Activated naive CD8-positive, alpha-beta T cell treated with anti-CD3 and anti-CD28 coated beads for 36 hours (primary cell): ENCODE measurements at places on chromosomes 2 and 18.

DNA sequence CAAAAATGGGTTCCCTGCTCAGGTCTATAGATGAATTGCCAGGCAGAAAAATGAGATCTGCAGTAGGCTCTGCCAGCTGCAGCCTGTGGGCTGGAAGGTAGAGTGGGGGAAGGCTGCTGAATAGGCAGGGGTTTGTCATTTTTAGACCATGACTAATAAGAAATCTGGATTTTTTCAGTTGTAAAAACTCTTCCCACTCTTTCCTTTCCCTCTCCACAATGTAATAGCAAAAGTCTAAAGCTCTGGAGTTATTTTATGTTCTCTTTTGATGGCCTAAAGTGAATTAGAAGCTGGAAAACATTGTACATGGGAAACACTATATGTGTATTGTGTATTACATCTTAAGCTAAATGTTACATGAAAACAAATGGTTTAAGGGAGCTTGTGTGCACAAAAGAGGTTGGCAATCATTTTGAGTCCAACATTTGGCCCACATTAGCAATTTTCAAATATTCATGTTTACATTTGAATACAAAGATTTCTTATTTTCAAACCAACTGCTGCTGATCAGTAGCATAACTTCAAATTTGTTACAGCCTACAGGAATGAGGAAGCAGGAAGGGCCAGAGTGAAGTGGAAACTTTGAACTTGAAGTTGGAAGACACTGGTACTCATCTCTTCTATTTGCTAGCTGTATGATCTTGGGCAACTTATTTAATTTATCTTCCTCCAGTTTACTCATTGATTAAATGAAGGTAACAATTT lies 407.1 kb downstream of the SLC4A3 start:
- no peak for DNase-seq

DNA sequence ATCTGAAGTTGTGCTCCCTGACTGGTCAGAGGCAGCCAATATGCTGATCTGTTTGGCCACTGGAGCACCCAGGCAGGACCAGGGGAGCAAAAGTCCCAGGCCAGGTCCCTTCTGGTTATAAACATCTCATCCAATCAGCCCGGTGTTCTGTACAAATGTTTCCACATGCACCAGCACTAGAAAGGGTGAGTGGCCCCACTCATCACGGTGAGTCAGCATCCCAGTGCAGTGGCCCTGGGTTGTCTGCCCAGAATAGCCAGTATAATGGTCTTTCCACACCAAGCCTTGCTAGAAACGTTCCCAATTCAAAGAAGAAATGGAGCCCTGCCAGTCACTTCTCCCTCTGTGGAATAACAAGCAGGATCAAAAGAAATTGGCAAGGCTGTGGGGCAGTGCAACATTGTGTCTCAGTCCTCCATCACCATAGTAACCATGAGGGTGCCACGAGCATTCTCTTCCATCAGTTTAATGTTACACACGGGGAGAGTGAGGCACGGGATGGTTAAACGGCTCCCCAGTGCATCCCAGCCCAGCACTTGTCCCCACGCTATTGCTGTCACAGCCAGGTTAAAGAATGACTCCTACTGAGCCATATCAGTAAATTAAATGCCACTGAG lies 174.9 kb downstream of the SEPTIN10 start:
- DNase-seq, result no peak

GRCh38 chr2:178536037-178536436 lies 55.8 kb downstream of the PLEKHA3 start:
- no peak for DNase-seq

DNA sequence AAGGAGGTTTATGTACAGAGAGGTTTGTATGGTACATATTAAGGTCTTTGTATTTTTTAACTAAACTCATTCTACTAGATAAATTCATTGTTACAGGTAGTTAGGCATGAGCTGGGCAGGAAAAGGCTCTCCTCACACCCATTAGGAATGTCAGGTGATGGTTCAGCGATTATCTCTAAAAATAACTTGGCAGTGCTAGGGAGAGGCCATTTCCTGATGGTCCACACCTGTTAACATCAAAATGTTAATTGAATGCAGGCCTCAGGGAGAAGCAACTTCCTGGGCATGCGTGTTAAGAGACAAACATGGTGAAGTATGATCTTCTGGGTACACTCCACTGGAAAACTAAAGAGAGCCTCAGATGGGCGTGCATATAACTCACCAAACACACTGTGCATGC lies 73.6 kb downstream of the ARL6IP6 start:
- DNase-seq, result no peak

GRCh38 chr2:53473236-53473635 lies 294.4 kb upstream of the CHAC2 start:
- no peak for DNase-seq

GRCh38 chr2:69685321-69686048 lies 41.9 kb upstream of the AAK1 start:
- DNase-seq, result peak; percentile 46

DNA sequence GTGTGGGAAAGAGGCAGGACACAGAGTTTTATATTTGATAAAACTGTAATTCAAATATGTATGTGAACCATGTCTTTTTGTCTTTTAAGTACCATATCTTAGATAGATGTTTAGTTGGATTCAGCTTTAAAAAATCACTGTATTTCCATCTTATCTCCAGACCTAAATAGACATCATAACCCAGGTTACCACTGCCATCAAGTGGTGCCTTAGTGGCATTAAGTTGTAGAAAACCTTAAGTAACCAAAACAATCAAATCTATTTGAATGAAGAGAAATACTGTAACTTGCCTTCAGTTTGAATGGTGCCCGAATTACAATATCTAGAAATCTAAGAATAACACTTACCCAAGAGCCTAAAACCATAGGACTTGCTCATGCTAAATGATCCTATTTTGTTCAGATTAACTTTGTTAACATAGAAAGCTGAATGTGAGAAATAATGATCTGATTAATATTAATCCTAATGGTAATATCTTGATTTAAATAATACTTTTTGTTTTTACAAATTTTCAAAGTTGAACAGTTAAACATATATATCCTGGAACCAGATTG lies 92.5 kb upstream of the MAP2 start:
- DNase-seq, result no peak

GRCh38 chr18:58015065-58015780 lies 28.8 kb upstream of the NEDD4L start:
- DNase-seq, result no peak

- no peak for DNase-seq
Observed at GRCh38 chr2:26008851-26009566, 24.9 kb upstream of the RAB10 start.

DNA sequence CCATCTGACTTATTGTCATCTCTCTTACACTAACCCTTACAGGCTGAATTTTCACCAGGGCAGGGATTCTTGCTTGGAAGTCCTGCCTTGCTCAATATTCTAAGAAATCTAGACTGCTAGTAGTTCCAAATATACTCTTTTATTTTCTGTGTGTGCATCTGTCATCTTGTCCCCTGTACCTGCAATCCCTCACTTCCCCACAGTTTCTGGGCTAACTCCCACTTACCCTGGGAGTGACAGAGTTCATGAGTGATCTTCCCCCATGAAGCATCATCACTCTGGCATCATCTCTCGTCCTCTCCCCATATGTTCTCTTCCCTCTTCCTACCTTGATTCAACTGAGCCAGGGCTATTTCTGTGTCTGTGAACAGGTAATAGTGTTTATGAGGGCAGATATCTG lies 35.7 kb downstream of the HNMT start:
- no peak for DNase-seq

DNA sequence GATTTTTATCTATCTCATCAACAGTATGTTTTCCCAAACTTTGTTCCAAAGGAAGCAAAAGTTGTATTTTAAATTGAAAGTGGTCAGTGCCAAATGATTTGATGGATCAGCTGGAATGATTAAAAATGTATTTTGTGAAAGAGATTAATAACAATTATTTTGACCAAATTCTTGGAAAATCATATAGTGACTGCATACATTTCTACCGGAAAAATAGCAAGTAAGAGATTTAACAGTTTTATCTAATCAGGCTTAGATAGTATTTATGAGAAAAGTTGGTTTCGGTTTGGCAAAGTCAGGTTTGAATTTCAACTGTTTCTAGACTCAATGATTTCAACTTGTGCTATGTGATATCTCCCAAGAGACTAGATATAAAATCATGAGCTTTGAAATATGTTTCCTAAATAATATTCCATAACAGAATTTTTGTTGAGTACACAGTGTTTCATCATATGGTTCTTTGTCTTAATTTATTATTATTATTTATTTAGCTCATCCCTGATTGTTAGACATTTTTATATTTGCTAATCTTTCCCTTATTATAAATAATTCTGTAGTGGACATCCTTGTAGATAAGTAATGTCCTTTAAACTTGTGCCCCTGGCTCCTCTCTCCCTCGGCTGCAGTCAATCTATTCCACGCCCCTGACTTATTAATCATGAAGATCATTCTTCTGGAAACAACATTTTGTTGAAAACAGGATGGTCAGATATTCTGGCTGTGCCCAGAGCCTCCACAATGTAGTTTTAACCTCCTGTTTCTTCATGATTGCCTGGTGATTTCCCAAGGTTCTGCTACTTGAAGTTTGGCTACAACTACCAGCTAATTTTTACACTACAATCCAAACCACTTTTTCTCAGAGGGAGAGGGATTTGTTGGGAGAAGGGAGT lies 520.7 kb upstream of the TCF4 start:
- DNase-seq, result no peak

DNA sequence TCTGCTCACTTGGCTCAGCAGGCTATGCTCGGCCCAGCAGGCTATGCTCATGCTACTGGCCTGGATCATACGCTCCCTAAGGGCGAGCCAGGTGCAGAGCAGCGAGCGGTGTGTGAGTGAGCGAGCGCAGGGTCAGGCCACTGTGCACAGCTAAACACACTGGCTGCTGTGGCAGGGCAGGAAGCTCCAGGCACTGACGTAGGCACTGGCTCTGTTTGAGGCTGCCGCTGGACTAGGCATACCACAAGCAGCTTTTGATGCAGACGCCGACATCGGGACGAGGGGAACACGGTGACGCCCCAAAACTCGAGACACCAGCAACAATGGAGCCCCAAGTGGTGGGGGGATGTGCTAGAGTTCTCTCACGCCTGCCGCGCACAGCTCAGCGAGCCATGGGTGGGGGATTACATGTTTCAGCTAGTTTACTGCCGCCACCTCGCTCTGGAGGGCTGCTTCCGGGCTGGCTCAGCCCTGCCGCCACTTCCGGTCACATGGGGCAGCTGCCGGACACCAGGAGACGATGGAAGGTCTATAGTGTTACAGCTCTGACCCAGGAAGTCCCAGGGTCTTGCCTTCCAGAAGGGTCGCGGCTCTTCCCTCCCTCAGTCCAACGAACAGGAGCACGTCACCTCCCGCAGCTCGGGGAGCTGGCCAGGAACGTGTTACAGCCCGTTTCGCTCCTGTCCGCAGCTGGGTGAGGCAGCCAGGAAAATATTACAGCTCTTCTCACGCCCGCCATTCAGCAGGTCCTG lies 1176.9 kb upstream of the LRRTM1 start:
- DNase-seq, result no peak

GRCh38 chr2:100283724-100284501 lies 38.4 kb downstream of the LONRF2 start:
- no peak for DNase-seq

GRCh38 chr2:64904413-64905329 lies 84.5 kb upstream of the SLC1A4 start:
- no peak for DNase-seq

GRCh38 chr2:222945887-222946286 lies 85.1 kb downstream of the ACSL3 start:
- DNase-seq, result no peak

GRCh38 chr2:97664636-97664970 lies 759 bp upstream of the ACTR1B start:
- no peak for DNase-seq

GRCh38 chr2:8421658-8422449 lies 260.0 kb upstream of the ID2 start:
- no peak for DNase-seq

GRCh38 chr2:219661197-219661954 lies 33.9 kb downstream of the SLC4A3 start:
- no peak for DNase-seq

DNA sequence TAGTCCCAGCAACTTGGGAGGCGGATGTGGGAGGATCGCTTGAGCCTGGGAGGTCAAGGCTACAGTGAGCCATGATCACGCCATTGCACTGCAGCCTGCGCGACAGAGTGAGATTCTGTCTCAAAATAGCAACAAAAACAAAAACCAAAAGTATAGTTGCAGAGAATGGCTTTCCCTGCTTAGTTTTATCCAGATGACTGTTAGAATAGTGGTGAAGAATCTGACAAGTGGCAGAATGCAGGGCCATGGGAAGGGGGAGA lies 53.8 kb downstream of the NEDD4L start:
- no peak for DNase-seq

DNA sequence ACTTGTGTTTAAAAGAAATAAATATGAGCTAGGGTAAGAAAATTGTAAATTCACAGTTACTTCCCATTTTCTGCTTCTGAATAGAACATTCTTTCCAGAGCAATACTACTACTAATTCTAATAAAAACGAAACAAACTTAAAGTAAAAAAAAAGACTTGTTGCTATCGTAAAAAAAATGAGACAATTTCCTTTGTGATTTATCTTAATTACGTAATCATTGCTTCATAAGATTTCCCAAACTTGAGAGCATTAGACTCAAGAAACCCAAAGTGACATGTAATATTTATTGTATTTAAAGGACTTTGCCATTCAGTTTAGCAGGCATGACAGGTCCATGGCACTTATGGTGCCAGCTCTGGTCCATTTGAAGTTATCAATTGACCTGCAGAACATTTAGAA lies 153.8 kb downstream of the AQP4 start:
- DNase-seq, result no peak

GRCh38 chr2:190283783-190284182 lies 35.8 kb downstream of the HIBCH start:
- no peak for DNase-seq

GRCh38 chr2:96541398-96542152 lies 5.0 kb downstream of the ARID5A start:
- DNase-seq, result no peak

GRCh38 chr2:206160125-206160806 lies 571 bp downstream of the EEF1B2 start:
- DNase-seq, result no peak

- no peak for DNase-seq
Observed at GRCh38 chr2:118300832-118301231, 212.6 kb downstream of the INSIG2 start.

GRCh38 chr2:188024811-188025210 lies 266.9 kb upstream of the GULP1 start:
- DNase-seq, result no peak

DNA sequence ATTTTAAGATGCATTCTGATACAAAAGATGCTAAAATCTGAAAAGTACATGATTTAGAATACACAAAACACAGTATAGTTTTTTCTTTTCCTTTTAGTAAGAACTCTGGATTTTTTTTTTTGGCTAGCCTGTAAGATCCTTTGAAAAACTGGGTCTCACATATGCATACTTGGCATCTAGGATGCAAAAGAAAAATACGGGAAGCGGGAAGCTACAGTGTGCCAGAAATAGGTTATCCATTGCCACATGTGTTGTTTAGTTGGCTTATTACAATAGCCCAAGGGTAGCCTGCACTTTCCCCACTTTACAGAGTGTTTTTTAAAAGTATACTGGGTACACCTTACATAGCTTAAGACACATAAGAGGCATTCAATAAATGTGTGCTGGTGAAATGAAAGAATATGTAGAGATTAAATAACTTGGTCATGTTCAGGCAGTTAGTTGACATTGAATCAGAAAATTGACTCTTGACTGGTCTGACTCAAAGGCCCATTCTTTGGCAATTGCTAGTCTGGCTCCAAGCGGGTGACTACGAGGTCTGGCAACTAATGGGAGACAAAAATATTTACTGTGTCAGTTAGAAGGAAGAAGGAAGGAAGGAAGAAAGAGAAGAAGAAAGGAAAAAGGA lies 286.8 kb upstream of the TRIB2 start:
- DNase-seq, result no peak
